Bone marrow (tissue), 2 donors: ENCODE measurements at places on chromosomes 1 and 21.

GRCh38 chr1:243917177-243917862 is 67.3 kb upstream of the AKT3 start:
- DNase-seq = no peak

DNA sequence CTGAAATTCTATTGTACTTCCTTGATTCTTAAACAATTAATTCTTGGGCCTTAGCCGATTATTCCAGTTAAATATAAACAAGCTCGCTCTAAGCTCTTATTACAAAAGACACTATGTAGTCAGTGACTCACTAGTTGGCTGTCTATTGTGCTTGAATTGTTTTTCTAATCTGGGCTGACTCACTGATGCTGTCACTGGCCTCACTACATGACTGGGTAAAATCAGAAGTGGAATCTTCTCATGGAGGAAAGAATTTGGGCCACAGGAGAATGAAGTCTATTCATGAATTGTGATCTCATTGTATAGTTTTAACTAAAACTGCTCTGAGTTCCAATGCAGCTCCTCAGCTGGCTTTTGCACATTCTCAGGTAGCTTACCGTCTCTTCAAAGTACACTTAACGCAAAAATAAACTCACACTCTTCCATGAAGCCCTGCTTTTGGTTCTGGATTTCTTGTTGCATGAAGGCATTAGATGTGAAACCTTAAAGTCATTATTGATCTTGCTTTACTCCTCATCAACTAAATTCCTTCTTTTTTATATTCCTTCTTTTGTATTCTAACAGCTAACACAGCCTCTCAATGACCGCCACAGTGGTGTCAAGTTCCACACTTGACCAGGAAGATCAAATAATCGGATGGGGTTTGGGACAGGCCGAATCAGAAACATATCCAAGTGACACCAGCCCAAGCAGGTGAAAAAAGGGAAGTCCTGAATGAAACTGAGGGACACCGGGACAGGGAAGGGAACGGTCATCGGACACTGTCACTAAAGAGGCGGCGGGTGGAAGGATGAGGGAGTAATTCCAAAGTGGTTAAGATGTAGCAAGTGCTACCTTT is 80.9 kb upstream of the LBR start:
- DNase-seq = peak; percentile 20

- DNase-seq = no peak
Measured at GRCh38 chr1:43493661-43494450, 36.8 kb upstream of the PTPRF start.

- no peak for DNase-seq
Measured at GRCh38 chr1:25572708-25573590, 29.5 kb downstream of the LDLRAP1 start.

GRCh38 chr1:203572134-203572625 is 54.5 kb upstream of the ATP2B4 start:
- DNase-seq = no peak

- no peak for DNase-seq
Measured at GRCh38 chr1:39047374-39048229, 21.5 kb downstream of the NDUFS5 start.

DNA sequence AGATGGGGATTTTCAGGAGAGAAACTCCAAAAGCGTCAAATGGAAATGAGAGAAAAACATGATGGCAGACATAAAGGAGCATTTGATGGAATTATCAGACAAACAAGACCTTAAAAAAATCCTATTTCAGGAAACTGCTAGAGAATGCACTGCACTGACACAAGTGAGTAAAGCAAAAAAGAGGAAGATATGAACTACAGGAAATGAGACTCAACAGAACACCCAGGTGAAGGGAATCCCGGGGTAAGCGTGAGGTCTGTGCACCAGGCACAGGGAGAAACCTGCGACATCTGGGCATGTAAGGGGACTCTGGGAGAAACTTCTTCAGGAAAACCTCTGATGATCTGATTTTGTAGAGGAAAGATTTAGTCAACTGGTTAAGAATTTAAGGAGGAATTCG is 2.8 kb downstream of the TARBP1 start:
- no peak for DNase-seq

- DNase-seq = no peak
Measured at GRCh38 chr1:186473047-186473446, 12.1 kb upstream of the PDC start.

DNA sequence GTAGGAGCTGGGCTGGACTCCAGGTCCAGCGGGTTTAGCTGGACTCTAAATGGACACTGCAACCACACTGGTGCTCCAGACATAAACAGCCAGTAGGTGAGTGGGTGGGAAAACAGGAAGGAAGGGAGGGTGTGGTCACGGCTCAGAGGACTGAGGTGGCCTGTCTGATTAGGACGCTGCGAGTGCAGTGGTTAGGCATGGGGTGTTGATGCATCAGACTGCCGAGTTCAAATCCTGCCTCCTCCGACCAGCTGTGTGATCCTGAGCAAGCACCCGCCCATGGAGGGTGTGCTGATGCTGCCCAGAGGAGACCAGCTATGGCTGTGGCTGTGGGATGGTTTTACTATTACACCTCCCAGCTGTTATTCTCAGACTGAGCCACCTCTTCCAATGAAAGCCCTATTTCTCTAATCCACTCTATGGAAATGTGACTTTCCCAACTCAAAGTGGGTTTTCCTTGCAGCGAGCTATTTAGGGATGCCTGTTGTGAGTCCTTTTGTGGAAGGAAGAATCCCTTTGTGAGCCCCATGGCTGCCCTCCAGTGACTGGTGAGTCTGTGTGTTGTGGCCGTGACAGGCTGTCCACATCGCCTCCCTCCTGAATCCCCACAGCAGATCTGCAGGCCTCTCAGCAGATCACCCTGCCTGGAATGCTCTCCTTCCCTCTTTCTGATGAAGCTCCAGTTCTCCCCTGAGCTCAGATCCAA is 56.6 kb upstream of the EDN2 start:
- no peak for DNase-seq

DNA sequence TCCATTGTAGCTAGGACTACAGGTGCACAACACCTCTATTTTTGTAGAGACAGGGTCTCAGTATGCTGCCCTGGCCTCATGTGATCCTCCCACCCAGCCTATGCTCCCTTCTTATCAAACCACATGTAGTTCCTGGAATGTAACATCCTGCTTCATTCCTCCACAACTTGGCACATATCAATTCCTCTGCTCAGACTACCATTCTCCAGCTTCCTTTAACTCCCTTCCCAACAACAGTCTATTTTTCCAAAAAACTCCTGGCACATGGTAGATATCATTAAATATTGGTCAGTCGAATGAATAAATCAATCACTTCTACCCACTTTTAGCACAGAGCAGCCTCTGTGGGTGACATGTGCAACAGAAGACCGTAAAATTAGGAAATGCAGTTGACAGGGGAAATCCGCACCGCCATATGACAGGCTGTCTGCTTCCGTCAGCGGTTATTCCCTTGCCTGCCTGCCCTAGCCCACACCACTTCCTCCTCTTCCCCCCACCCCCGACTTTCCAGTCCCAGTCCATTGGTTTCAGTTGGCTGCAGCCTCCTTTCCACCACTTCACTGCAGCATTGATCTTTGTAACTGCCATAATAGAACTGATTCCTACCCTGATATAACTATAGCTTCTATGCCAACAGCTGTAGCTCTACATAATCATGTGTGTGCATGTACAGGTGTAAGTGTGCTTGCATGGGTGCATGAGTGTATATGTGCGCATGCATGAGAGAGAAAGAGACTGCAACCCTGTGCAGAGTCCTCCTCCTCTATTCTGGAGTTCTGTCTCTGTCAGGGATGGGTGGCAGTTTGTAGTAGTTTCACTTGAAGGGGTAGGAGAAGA is 6.8 kb upstream of the AKR1A1 start:
- DNase-seq = peak; percentile 94

DNA sequence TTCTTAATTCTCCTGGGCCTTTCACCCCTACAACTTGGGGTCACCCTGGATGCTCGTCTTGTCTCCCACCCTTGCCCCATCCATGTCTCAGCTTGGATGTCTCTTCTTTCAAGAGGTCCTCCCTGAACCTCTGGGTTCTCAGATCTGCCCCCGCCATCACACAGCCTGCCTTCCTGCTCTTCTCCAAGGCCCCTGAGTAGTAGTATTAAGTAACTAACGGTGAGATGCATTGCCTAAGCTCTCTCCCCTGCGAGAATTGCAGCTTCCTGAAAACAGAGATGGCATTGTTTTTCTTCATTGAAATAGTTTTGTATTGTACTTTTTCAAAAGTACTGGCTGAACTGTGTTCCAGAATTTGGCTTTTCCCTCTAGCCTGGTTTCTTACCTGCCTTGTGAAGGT is 16.0 kb downstream of the MIIP start:
- no peak for DNase-seq

- no peak for DNase-seq
Measured at GRCh38 chr1:14292520-14292919, 306.0 kb upstream of the KAZN start.

DNA sequence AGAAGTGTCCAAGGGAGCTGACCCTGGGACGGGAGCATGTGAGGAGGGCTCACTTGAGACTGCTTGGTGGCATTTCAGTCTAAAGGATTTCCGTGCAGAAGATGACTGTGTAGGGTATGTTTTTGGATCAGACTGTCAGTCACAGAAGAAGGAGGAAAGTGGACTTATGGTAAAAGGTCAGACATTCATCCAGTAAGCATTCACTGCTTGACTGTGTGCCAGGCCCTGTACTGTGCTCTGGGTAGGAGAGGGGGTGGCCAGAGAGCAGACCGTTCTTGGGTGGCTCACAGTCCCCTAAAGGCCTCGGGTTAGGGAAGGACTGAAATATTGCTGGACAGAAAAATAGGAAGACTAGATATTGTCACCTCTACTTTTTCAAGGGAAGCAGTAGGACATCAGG is 2.1 kb upstream of the SERINC2 start:
- no peak for DNase-seq

GRCh38 chr1:159071970-159072582 is 4.5 kb downstream of the AIM2 start:
- no peak for DNase-seq
